ENCODE measurements at places on chromosomes 12 and 14.

DNA sequence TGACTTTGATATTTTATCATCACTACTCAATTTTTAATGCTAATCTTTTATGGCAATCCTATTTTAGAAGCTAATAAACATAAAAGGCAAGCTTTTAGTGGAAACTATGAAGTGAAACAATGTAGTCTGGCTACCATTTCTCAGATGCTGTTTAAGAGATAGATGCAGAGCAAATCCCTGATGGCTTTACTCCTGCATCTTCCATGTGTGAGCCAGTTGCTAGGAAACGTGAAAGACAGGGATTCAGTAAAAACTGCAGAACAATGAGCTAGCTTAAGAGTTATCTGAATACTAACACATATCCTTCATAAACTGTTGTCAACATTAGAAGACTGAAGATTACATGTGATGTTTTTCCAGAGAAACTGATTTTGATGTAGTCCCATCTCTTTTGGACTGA lies 112.6 kb downstream of the SLC2A13 start:
- DNase-seq: no peak

DNA sequence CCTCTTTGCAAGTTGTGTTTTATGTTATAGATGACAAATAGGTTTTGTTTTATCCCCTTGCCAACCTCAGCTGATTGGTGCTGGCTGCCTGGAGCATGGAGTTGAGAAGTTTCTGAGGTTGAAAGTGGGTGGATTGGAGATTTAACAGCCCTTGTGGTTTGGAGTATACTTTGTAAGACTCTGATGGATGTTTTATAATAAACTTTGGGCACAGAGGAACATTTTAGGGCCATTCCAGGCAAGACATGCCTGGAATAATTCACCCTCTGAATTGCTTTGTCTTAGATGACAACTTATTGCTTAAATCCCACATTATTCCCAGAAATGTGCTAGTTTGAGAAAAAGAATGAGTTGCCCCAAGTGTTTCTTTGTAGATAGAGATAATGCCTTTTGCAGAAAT lies 158.9 kb downstream of the SLC5A8 start:
- DNase-seq: no peak

- no peak for DNase-seq
These were observed 11.2 kb upstream of the SERPINA10 start for GRCh38 chr14:94304243-94304642.

DNA sequence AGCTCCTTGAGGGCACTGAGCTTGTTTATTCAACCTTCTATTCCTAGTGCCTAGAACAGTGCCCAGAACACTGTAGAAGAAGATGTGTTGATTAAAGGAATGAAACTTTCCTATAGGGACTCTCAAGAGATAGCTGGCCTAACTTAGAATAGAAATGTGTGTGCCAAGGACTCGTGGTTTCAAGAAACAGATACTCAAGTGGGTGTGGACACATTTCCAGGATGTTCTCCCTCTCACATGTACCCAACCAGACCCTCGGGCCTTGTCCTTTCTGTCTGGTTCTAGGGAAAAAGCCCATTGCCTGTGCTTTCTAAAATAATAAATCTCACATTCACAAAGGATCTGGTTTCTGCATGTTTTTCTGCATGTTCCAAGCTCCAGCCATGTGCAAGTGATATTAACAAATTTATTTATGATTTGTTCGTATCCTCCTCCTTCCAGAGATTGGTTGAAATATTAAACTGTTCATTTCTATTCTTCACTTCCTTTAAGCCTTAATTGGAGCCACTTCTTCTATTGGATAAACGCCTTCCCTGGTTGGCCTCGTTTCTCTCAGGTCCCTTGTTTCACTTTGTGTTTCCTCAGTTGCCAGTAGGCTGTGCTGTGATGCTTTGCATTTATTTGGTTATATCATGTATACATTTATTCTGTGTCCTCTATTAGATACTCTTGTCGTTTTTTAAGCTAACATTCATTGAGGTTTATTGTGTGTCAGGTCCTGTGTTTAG lies 89.8 kb downstream of the CRADD start:
- DNase-seq: peak; percentile 48

GRCh38 chr14:73242357-73242901 lies 5.1 kb downstream of the PAPLN start:
- no peak for DNase-seq

DNA sequence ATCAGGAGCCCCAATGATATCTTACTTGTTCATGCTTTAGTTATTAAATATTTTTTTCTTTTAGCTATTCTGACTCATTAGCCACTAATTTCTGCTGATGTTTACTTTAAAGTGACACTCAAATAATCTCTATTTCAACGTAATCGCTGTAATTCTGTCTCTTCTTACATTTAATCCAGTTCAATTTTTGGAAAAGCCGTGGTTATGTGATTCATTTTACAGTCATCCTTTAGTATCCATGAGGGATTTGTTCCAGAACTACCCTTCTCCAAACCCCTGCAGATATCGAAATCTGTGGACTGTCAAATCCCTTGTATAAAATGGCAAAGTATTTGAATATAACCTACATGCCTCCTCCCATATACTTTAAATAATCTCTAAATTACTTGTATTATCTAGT lies 1103.4 kb downstream of the LRFN5 start:
- DNase-seq: no peak

DNA sequence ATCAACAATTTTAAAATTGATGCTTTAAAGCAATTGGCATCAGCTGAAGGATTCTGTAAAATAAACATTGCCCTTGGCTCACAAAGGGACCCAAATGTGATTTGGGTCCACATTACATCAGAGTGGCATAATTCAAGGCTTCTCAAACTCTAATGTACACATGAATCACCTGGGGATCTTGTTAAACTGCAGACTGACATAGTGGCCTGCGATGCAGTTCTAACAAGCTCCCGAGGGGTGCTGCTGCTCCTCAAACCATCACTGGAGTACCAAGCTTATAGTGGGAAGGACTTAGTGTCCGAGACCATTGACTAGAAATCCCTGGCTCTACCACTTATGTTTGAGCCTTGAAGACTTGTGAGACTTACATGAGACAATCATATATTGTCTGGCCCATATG lies 31.8 kb upstream of the DNM1L start:
- no peak for DNase-seq

DNA sequence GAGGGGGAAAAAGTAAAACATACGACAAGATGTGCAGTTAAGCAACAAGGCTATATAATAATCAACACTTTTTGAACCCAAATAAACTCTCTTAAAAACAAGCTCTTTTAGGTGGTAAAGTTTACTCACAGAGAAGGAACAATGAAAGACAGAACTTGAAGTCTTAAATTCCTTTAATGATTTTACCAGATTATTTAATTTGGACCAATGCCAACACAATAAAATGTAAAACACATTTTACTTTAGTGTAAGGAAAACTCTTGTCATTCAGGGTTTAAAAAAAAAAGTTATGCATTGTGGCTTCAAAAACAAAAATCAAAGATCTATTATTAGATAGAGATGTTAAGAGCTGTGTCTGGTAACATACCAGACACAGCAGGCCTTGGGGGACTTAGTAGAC lies 13.1 kb downstream of the TSPAN8 start:
- DNase-seq: no peak

DNA sequence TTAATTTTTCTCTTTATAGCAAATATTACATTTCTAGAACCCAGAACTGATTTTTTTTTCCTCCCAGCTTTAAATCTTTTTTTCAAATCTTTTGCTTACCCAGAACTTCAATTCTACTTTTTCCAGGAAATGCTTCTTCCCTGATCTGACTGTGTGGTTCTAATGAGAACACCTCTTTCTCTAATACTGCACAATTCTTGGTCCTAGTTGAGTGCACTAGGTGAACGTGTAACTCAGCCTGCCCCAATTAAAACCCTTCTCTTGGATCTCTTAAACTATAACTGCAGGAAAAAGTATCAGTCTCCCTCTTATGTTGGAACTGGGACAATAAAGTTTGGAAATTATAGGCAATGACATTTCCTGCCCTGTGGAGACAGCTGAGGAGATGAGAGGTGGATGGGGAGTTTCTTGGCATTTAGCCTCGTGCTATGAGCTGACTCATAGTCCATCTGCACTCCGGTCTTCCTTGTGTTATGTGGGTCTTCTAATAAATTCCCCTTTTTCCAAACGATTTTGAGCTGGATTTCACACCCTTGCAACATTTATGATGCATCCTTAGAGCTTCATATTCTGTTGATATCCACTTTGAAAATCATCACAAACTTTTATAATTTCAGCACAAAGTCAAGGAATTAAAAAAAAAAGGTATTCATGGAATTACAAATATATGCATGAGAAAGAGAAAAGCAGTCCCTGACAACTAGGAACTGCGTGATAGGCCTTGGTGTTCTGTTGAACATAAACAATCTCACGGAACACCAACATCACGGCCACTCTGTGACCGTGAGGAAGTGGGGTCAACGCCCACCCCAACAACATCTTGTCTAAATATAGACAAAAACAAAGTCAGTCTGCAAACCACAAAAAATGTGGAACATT lies 52.4 kb downstream of the BRMS1L start:
- DNase-seq: peak; percentile 43

DNA sequence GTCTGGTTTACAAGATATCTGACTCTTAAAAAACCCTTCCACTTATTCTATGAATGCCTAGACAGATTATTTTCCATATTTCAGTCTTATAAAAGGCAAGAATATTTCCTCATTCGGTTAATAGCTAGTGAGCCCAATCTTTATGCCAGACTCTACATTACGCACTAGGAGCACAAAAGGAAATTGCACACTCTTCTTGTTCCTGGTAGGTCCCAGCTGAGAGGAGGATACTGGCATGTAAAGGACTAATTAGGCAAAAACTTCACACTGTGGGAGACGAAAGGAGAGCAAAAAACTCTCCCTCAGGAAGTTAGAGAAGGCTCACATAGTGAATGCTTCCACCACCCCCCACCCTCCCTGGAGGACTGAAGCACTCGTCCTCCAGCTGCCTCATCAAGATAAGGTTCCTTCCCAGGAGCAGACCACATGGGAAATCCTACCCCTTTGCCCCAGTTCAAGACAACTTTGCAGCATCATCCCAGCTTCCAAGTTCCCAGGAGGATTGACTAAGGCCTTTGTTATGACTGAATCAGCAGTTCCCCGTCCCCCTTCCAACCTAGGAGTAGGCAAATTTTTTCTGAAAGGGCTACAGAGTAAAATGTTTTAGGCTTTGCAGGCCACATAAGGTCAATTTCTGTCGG lies 14.5 kb downstream of the CAPZA3 start:
- DNase-seq: peak; percentile 39

DNA sequence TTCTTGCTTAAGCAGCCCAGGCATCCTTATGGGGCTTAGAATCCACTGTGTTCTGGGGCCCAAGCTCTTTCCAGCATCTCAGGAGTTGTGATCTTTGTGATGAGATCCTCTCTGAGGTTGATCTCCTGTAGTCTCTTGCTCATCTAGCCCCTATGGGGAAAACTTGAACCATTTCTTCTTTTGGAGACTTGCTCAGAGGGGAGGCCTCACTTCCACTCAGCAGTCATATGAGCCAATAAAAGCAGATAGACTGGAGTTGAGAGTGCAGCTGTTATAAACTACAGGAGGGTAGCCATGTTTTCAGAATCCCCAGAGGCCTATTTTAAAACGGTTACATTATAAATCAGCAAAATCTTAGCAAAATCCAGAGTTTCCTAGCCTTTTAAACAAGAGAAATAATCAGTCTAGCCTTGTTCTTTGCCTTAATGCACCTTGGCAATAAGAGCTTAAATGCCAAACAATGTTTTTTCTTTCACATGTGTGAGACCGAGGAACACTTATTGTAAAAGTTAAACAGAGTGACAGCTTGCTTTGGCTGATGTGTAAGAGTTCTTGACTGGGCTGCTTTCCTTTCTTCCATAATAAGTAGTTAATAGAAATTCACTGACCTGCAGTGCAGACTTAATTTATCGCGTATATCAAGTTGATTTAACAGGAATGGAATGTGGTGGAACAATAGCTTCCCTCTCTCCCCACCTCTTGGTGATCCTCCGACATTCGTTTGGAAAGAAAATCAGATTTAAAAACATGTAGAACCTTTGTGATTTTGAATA lies 168.3 kb downstream of the NEDD1 start:
- no peak for DNase-seq

DNA sequence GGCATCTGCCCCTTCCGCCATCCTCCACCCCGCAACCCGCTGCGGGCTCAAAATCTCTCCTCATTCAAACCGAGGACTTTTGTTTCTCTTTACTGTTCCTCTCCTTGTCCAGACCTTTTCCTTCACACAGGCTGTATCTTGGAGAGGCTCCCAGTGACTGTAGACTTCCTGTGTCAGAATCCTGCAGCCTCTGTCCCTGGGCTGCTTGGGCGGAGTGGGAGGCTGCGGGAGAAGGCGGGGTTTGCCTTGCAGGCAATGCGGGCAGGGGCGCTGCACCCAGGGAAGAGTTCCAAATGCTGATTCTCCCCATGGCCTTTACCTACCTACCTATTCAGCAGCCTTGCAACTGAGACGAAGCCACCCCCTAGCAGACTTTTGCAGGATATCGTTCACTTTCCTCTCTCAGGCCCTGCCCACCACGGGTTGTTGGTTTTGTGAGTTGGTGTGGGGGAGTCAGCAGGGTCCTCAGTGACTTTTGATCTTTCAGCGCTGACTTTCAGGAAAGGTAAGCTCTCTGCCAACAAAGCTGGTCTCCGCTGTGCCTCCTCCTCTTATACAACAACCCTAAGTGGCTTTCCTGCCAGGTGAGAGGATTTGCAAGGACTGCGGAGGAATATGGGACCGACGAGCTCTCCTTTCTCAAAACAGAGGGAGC lies 79.0 kb upstream of the KCNA1 start:
- DNase-seq: peak; percentile 71

- DNase-seq: peak; percentile 87
These were observed 58.9 kb upstream of the TMTC2 start for GRCh38 chr12:82627799-82628198.
